ENCODE measurements at places on chromosomes 11 and 22.
A peak's percentile ranks its signal among the peaks of the same experiment; 100 is the strongest.

DNA sequence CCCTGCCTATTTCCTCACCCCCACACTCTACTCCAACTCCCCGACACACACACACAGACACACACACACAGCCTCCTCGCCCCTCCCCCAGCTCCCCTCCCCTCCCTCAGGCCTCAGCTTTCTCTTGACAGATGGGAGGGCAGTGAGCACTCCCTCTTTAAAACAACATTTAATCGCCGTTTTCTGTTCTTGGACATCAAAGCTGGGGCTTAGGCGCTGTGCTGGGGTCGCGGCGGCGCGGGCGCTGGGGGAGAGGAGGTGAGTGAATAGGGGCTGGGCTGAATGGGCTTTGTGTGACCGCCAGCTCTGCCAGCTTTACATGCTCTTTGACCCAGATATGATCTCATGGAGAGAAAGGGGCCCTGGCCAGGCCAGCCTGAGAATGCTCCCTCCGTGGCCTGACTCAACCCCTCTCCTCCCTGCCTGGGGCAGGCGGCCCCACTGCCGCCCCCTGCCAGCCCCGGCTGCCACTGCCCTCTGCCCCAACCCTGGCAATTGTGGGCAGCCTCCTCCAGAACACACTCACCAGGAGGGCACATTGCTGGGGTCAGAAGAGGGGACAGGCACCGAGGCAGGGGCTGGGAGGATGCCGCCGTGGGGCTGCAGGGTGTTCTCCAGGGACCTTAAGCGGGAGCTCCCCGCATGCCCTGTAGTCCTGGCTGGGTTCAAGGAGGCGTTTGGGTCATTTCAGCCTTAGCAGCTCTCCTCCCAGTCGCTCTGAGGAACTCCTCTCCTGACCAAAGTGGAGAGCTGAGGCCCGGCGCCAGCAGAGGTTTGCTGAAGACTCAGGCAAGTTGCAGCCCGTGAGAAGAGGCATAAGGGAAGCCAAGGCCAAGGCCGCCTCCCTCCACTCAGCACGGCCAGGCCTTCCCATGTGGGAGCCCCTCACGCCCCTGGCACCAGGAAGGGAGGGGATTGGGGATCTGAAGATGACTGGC lies 38.3 kb upstream of the NNMT start:
- peak; percentile 50 for DNase-seq

GRCh38 chr11:34960277-34960676 lies 43.9 kb downstream of the PDHX start:
- DNase-seq: no peak

DNA sequence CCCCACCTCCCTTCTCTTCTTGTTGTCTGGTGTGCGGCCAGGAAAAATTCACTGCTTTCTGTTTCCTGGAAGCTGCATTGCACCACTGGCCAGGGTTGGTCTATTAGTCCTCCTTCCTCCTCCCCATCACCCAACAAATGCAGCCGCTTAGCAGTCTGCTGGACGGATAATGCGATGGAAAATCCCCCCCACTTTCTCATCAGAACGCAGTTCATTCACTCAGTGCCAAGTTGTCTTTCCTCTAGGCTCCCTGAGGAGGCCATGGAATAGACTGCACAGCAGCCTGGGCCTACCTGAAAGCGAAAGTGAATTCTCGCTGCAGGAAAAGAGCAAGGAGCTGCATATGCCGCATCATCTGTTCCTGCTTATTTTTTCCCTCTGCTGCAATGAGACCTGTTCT lies 513.6 kb downstream of the METTL15 start:
- DNase-seq: no peak

DNA sequence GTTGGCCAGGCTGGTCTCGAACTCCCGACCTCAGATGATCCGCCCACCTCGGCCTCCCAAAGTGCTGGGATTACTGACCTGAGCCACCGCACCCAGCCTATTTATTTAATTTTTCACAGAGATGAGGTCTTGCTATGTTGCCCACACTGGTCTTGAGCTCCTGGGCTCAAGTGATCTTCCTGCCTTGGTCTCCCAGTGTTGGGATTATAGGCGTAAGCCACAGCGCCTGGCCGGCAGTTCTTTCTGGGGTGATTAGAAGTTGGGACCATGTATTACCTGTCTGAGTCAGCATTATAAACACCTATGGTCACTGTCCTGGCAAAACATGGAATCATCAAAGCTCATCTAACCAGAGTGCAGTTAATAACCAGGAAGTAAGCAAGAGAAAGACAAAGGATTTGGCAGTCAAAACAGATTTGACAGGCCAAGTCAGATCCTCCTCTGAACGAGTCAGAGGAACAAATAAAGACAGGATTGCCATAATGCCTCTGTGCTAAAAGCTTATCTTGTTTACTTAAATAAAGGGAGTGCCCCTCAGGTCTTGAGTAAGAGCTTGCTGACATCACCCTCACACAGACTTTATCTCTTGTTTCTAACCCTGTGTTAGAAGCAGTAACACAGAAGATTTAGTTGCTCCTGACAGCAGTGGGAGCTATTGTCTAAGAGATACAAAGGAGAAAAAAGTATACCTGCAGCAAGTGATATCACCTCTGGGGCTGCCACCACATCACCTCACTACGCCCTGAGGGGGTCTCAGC lies 3.7 kb downstream of the SERPIND1 start:
- no peak for DNase-seq

All from hippocampal formation (tissue), 2 donors.